ENCODE measurements at places on chromosomes 6 and 20.

DNA sequence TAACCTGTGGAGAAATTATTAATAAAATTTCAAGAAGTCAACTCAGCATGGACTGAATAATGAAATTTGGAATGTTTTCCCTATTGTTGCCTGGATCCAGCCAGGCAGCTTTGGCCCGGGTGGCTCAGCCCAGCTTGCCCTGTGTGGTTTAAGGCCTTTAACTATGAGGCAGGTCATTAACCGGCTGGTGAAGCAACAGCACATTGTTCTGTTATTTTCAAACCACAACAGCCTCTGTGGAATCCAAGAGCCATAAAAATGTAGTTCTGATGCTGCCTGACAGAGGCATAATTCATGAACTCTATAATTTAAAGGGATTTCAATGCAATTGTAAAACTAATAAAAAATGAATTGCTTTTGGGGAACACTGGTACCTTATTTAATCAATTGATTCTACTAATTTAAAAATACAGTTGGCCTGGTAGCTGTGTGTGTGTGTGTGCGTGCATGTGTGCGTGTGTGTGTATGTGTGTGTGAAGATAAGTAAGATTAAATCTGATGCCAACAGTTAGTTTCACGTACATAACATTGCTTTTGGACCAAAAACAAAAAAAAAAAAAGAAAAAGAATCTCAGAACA lies 117.7 kb downstream of the RPS12 start:
- no peak for DNase-seq

DNA sequence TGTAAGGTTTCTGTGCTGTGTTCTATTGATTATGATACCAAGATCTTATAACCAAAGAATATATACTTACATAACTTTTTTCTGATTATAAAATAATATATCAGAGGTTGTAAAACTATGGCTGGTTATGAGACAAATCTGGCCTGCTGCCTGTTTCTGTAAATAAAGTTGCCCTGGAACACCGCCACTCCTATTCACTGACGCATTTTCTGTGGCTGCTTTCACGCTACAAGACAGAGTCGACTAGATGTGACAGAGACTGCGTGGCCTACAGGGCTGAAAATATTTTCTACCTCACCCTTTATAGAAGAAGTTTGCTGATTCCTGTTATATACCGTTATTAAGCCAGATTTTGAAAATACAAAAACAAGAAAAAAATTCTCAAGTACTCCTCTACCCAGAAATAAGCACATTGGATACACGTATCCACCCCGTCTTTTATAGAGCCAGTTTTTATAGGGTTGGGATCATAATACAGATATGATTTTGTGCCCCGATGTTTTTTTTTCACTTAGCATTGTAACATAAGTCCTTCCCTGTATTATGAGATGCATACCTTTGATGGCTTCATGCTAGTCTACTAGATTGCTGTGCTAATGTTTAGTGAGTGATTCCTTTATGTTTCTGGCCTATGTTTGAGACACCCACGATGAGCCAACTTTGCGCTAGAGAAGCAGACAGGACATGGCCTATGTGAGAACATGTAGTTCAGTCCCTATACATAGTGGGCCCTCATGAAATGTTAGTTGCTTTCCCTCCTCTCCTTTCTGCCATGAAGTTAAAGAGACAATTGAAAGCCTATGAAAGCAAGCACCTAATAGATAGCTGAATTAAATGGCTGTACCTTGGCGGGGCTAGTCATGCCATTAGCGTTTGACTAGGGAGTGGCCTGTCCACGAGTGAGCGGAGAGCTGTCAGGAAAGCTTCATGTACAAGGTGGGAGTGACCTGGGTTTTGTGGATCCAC lies 98.1 kb upstream of the KCNK16 start:
- no peak for DNase-seq

GRCh38 chr20:54502179-54502578 lies 26.8 kb downstream of the DOK5 start:
- DNase-seq: no peak

DNA sequence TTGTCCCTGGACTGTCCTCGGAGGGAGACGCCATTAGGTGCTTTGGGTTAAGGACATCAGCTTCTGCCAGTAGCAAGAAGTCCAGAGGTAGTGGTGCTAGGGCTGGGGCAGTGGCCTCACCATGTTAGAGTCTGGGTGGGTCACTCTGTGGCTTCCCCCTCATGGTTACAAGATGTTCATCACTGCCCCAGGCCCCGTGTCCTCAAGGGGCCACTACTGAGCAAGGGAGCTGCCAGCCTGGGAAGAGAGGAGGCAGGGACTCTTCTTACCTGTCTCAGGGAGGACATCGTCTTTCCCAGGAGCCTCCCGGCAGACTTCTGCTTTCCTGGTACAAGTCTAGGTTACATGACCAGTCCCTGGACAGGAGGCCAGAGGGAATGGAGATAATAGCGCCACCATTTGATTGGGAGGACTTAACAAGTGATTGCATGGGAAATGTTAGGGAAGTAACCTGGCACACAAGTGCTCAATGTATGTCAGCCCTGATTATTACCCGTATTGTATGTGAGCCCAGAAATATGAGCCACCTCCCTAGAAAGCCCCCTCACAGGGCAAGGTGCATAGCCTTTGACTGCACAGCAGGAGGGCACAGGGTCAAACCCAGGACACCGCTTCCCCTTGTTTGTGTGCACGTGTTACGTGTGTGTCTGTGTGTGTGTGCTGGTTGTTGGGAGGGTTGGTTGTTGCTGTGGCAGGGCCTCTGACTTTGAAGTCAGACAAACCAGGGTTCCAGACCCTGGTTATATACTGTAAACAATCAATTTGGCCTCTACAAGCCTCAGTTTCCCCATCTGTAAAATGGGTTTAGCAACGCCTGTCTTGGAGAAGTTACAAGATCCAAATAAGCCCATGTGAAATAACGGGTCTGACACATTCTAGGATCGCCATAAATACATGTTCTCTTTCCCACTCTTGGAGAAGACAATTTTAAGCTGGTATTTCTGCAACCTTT lies 30.0 kb downstream of the SIRPA start:
- DNase-seq: no peak

- no peak for DNase-seq
Measured at GRCh38 chr6:79630380-79630882, 698 bp upstream of the SH3BGRL2 start.

DNA sequence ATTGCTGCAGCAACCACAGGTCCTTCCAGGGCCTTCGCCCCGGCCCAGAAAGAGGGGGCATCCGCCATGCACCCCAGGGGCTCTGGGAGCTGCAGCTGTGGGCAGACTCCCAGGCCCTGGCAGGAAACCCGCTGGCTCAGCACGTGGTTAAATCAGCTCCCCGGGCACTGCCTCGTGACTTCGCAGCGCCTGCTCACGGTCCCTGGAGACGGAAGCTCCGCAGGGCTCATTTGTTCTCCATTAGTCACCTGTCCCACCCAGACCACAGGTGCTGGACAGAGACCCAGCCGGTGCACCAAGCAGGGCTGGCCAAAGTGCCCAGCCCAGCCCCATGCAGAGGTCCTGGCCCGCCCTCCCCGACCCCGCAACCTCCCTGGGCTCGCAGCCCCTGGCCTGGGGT lies 14.7 kb downstream of the KCNQ2 start:
- peak; percentile 29 for DNase-seq

- no peak for DNase-seq
Measured at GRCh38 chr20:2005359-2005758, 11.5 kb upstream of the PDYN start.

- DNase-seq: no peak
Measured at GRCh38 chr6:131042664-131043063, 20.4 kb downstream of the EPB41L2 start.
